ENCODE measurements at places on chromosomes 11 and 22.

GRCh38 chr11:47560426-47560825 lies 5.0 kb upstream of the PTPMT1 start:
- DNase-seq = peak; percentile 23

- DNase-seq = no peak
These were observed 66.7 kb upstream of the DBX1 start for GRCh38 chr11:20226933-20227332.

DNA sequence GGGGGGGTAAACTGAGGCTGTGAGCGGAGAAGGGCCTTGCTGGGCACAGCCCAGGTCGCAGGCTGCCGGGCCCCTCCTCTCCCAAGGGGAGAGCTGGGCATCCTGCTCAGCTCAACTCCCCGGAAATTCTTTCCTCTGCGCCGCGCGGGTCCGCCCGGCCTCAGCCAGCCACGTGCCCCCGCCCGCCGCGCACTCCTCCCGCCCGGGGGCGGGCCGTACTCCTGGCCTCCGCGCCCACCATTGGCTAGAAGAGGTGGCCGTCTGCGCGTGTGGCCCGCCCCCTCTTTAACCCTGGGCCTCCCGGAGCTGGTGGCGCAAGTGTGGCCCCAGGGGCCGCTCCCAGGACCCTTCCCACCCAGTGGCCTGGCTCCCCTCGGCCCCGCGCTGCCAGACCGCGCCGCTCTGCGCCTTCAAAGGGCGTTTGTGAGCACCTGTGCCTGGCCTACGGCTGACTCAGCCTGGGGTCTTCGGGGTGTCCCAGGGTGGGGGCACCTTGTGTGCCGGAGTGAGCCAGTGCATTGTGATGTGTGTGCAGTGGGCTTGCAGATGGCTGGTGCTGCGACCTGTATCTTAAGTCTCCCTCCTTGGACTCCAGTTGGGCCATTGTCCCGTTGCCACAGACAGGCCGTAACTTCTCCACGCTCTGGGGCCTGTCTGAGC lies 2.0 kb downstream of the MRGPRF start:
- DNase-seq = peak; percentile 89

GRCh38 chr11:125625630-125626287 lies 796 bp downstream of the CHEK1 start:
- DNase-seq = peak; percentile 89

DNA sequence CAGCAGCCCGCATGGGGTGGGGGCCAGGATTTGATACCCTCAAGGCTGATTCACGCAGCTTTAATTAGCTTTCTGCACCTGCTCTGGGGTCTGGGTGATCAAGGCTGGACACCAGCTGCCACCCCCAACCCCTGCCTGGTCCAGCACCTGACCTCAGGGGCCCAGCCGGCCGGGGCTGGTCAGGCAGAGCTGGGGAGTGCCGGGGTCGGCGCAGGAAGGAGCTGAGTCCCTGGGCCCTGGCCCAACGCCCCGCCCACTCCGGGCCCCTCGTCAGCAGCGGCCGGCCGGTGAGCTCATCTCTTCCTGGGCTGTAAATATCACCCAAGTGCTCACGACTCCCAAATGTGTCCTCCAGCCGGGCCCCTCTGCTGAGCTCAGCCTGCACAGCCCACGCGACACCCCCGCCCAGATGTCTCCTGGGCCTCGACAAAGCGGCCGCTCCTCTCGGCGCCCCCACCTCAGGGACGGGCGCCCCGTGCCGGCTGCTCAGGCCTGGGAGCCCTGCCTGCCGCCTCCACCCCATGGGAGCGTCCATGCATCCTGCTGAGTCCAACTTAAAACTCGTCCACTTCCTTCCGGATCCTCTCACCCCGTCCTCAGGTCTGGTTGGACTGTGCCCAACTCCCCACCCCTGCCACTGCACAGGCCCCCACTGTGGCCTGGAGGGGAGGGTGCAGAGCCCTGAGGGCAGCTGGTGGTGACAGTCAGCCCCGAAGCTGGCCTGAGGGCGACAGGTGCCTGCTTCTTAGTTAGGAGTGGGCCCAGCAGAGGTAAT lies 29.0 kb downstream of the RTN4R start:
- DNase-seq = peak; percentile 26

- DNase-seq = no peak
These were observed 53.0 kb upstream of the LMO2 start for GRCh38 chr11:33944693-33945424.

DNA sequence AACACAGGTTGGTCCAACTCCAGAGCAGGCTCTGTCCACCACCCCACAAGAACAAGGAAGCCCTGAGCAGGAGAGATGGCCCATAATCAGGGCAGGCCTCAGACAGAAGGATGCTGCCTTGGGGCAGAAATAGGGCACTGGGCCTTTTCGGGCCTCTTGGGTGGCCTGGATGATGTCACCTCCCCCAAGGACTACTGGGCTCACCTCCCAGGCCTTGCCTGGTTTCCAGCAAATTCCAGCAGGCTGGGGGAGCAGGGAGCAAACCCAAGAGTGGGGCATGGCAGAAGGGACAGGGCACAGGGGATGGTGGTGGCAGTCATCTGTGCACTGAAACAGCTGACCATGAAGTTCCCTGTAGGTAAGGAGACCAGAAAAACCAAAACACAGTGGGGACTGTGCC lies 5.3 kb upstream of the NAA40 start:
- DNase-seq = no peak

DNA sequence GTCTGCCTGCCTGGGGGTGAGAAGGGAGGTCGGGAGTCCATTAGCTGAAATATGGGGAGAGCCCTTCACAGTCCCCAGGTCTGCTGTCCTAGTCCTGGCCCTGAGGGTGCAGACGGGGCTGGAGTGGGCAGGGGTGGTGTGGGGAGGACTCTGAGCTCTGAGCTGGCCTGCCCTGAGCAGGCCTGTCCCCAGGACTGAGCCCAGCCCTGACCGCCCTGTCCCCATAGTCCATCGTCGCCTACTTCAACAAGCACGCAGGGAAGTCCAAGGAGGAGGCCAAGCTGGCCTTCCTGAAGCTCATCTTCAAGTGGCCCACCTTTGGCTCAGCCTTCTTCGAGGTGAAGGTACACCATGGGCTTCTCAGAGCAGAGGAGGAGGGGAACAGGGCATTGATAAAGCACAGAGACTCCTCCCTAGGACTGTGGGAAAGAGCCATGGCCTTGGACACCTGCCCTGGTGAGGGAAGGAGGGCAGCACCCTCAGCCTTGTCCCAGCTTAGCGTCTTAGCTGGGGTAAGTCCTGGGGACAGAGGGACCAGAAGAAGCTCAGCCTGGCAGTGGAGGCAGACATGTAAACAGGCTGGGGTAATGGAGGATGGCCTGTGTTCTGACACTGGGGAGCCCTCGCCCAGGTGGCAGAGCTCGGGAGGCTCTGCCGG lies 83.7 kb downstream of the MYO7A start:
- no peak for DNase-seq

DNA sequence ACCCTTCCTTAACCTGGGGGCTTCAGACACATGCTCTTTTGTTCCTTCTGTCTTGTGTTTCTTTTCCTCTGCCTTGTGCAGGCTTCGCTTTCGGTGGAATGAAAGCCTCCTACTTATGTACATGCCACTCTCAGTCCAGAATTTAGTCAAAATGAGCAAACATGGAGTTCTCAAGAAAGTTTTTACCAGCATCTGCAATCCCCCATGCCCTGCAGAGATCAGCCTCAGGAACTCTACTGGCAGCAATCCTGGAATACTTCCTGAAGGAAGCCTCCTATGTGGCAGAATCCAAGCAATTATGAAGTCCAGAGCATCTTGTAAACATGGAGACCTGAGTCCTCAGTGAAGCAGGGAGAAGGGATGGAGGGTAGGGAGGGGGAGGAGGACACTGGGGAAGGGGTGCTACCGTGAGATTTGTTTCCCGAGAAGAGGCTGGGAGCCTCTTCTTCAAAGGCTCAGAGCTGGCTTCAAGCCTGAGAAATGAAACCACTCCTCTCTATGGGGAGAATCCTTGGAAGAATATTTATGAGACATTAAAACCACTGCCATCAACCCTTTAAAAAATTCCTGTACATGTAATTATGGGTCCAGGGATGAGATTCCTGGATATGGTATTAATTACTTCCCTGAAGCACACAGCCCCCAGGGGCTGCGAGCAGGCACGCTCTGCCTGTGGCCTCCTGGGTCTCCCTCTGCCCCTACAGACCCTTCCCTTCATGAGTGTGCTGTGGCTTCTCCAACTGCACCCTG lies 58.4 kb downstream of the TENM4 start:
- DNase-seq = no peak

GRCh38 chr11:12288212-12288930 lies 89.0 kb upstream of the PARVA start:
- DNase-seq = peak; percentile 94

GRCh38 chr11:70397336-70397982 lies 870 bp upstream of the CTTN start:
- DNase-seq = no peak

DNA sequence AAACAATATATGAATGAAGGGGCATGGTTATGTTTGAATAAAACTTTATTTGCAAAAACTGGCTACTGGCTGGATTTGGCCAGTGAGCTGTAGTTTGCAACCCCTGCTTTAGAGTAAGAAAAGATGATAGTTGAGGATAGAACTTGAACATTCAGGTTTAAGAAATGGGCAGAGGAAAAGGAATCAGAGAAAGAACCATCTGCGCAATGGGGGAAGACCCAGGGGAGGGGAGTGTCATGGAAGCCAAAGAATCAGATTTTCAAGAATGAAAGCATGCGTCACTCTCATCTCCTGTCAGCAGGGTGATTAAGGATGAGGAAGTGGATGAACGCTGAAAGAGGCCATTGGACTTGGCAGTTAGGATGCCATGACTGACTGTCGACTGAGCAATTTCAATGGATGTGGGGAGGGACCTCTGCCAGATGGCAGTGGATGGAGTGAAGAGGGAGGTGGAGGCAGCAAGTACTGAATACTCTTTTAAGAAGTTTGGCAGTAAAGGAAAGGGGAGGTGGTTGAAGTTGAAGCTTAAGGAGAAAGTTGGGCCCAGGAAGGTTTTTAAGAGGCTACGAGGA lies 21.2 kb downstream of the FAT3 start:
- DNase-seq = no peak

DNA sequence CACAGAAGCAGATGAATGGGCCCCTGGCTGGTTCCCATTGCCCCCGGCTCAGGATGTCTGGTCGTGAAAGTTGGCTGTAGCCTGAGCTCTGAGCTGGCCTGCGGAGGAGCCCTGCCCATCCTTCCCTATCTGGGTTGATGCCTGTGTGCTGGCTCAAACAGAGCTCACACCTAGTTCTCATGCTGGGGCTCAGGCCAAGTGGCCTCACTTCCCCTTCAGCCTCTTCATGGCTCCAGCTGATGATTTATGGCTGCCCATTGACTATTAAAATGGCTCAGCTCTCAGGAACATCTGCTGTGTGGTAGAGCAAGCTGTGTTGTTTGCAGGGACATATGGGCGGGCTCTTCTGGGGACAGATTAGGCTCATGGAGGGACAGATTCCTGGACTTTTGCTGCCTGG lies 64.7 kb downstream of the ADAMTS15 start:
- peak; percentile 67 for DNase-seq

GRCh38 chr11:213111-213510 lies 5.6 kb downstream of the RIC8A start:
- no peak for DNase-seq

- peak; percentile 41 for DNase-seq
These were observed 2.9 kb downstream of the MYO7A start for GRCh38 chr11:77130763-77131513.

GRCh38 chr11:38182126-38182866 lies 1584.3 kb upstream of the RAG2 start:
- no peak for DNase-seq
